ENCODE measurements at places on chromosomes 11 and 22.

- no peak overlapping the region for H3K4me3 ChIP-seq
- no peak for DNase-seq
- H3K27ac ChIP-seq, result no peak overlapping the region
- no peaks in the 10 kb centered on the region for H3K27me3 ChIP-seq
These were observed 7.4 kb upstream of the DGKZ start for GRCh38 chr11:46339816-46340215.

DNA sequence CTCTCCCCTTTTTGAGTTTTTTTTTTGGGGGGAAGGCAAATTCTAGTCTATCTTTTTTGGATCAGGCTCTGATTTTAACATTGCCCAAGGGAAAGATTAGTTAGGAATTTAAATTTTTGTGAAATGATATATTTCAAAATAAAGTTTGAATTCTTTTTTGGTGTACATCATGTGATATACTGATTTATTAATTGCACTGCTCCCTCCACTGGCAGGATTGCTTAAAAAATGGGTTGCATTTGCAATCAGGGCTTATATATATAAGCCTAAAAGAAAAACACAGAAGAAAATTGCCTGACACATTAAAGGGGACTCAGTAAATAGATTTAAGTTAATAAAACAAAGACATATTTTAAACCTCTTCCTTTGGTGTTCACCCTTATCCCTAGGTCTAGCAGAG, 1.2 kb downstream of the DYNC2H1 start:
- no peaks in the 10 kb centered on the region for H3K27me3 ChIP-seq
- no peaks in the 10 kb centered on the region for H3K4me1 ChIP-seq
- H3K27ac ChIP-seq, result no peak overlapping the region
- H3K4me3 ChIP-seq, result no peak overlapping the region

DNA sequence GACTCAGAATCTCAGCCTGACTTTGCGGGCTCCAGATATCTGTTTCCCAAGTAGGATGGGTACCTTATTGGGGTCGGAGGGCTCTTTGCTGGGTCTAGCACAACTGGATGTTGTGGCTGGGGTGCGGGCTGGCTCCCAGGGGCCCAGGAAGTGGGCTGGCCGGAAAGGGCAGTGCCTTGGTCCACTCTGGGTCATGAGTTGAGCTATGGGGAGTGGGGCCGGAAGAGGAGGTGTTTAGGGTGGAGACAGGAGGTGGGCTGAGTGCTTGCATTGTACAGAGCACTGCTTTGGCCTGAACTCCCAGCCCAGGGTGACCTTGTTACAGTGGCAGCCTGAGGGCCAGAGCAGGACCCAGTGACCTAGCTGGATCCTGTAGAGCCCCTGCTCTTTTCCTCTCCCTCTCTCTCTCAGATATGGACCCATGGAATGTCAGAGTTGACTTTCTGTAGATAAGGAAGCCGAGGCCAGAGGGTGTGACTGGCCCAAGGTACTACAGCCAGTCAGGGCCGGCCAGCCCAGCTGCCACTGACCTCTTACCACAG, 13.2 kb downstream of the PHLDB1 start:
- DNase-seq, result no peak
- H3K4me1 ChIP-seq, result peaks cover 4% of the 10 kb centered on the region
- H3K4me3 ChIP-seq, result no peak overlapping the region
- no peak overlapping the region for H3K27ac ChIP-seq
- H3K36me3 ChIP-seq, result no peaks in the 10 kb centered on the region
- peaks cover 4% of the 10 kb centered on the region for H3K27me3 ChIP-seq

GRCh38 chr11:117143871-117144476, at the start of gene PAFAH1B2:
Gene PAFAH1B2 (plus strand): TSS chr11:117144287. CDS start chr11:117152448, 8,161 bp downstream.
- H3K4me3 ChIP-seq, result peak within 1 kb of the TSS; percentile 69
- H3K4me1 ChIP-seq, result peaks cover 16% of the 10 kb centered on the region
- H3K27ac ChIP-seq, result peak within 1 kb of the TSS; percentile 74
- peaks cover 7% of the 10 kb centered on the region for H3K36me3 ChIP-seq
- H3K27me3 ChIP-seq, result no peaks in the 10 kb centered on the region
- peak; percentile 91 for DNase-seq

GRCh38 chr22:19645391-19645790, 68.9 kb upstream of the SEPTIN5 start:
- H3K36me3 ChIP-seq, result no peaks in the 10 kb centered on the region
- H3K4me1 ChIP-seq, result no peaks in the 10 kb centered on the region
- no peak overlapping the region for H3K4me3 ChIP-seq
- no peak overlapping the region for H3K27ac ChIP-seq
- DNase-seq, result no peak

GRCh38 chr11:9379041-9379440, 5.4 kb upstream of the IPO7 start:
- H3K27me3 ChIP-seq, result no peaks in the 10 kb centered on the region
- no peak overlapping the region for H3K27ac ChIP-seq
- DNase-seq, result no peak
- H3K4me3 ChIP-seq, result no peak overlapping the region
- H3K4me1 ChIP-seq, result no peaks in the 10 kb centered on the region

DNA sequence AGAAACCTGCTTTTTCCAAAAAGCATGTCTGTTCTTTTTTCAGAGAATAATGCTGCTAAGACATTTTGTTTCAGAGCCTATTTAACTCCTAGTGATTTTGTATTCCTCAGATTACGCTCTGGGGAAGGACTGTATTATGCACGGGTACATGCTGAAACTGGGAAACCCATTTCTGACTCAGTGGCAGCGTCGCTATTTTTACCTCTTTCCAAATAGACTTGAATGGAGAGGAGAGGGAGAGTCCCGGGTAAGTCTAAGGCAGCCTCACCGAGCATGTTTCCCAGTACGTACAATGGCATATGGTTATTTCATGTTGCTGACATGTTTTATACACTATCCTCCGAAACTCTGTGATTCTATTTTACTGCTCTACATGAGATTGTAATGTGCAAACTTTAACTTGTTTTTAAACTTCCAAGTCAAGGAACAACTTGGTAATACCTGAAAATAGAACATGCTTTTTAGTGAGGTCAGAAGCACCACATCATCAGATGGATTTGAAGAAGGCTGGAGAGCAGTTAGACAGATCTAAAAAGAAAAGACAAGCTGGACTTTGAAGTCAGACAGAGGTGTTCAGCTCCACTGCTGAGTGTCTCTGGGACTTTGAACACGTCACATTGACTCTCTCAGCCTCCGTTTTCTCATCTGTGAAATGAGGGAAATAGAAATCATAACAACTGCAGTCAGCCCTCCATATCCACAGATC, 23.7 kb upstream of the MYO18B start:
- no peak for DNase-seq
- no peak overlapping the region for H3K4me3 ChIP-seq
- H3K36me3 ChIP-seq, result no peaks in the 10 kb centered on the region
- no peaks in the 10 kb centered on the region for H3K27me3 ChIP-seq

GRCh38 chr22:39580006-39580441, 9.5 kb downstream of the CACNA1I start:
- DNase-seq, result no peak
- H3K27ac ChIP-seq, result no peak overlapping the region
- no peaks in the 10 kb centered on the region for H3K36me3 ChIP-seq
- no peaks in the 10 kb centered on the region for H3K27me3 ChIP-seq

- no peak overlapping the region for H3K27ac ChIP-seq
- no peaks in the 10 kb centered on the region for H3K4me1 ChIP-seq
- DNase-seq, result no peak
- H3K27me3 ChIP-seq, result no peaks in the 10 kb centered on the region
- no peak overlapping the region for H3K4me3 ChIP-seq
These were observed 20.6 kb downstream of the STARD10 start for GRCh38 chr11:72773291-72773690.

- peak; percentile 60 for DNase-seq
- no peaks in the 10 kb centered on the region for H3K27me3 ChIP-seq
- H3K27ac ChIP-seq, result peak within 1 kb of the TSS; percentile 83
These were observed at the start of gene SORL1 for GRCh38 chr11:121451986-121452608. Gene SORL1 (plus strand): TSS chr11:121452314. CDS start chr11:121452332, 18 bp downstream.

DNA sequence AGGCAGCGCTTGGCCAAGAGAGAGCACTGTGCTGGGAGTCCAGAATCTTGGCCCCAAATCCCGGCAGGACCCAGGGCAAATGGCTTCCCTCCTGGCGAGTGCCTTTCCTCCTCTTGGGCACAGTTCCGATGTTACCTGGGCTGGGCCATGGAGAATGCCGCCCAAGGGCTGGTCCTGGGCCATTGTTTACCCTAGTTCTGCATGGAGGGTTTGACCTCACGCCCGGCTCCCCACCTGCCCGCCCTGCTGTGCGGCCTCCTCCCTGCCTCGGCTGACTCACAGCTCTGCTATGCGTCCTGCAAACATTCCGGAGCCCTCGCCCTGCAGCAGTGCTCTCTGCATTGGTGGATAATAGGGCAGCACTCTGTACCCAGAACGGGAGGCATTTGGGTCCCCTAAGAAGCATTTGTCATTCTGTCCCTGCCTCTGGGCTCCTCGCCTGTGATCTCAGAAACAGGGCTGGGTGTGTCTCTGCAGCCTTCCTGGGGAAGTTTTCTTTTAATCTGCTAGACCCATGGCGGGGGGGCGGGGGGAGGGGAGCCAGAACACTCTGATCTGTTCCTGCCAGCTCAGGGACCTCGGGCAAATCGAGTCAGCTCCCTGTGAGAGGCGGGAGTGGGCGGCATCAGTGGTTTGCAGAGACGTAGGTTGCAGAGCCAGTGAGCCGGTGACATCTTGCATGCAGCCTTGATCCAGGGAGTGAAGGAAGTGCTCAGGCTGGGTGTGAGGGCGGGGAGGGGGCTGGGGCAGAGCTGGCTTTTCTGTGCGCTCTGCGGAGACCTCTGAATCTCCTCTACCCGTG, 32.9 kb upstream of the SMIM38 start:
- H3K4me1 ChIP-seq, result peaks cover 33% of the 10 kb centered on the region
- peak overlapping the region; percentile 44 for H3K4me3 ChIP-seq
- no peaks in the 10 kb centered on the region for H3K36me3 ChIP-seq
- peak overlapping the region; percentile 34 for H3K27ac ChIP-seq
- no peaks in the 10 kb centered on the region for H3K27me3 ChIP-seq

DNA sequence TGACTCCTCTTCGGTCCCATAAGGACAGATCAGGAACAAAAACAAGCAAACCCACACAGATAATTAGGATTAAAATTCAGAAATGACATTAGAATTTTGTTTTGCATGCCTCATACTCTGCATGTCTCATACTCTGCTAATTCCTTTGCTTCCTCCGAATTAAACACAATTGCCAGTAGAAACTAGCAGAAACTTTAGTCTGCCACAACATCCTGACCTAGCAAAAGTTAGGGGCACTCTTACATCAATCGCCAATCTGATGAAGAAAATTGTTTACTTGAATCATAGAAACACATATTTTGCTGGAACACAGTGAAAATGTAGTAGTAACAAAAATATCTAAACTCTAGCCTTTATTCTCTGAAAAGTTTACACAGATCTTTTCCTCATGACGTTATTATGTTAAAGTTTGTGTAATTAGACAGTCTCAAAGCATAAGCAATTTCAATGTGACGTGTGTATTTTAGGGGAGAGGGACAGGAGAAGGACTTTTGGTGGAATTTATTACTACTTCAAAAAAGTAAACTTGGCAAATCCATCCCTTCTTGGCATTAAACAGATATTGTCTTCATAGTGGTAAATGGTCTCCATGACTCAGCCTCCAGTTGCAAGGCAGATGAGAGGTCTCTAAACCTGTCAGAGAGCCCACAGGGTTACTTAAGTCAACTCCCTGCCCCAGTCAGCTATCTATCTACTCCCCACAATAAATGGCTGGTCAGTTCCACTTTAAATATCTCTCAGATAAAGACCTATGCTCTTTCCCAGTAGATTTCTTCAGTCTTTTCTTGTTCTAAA, 249.8 kb upstream of the UBASH3B start:
- H3K36me3 ChIP-seq, result no peaks in the 10 kb centered on the region
- H3K4me1 ChIP-seq, result no peaks in the 10 kb centered on the region
- no peak overlapping the region for H3K27ac ChIP-seq
- no peak overlapping the region for H3K4me3 ChIP-seq
- no peaks in the 10 kb centered on the region for H3K27me3 ChIP-seq
- no peak for DNase-seq

DNA sequence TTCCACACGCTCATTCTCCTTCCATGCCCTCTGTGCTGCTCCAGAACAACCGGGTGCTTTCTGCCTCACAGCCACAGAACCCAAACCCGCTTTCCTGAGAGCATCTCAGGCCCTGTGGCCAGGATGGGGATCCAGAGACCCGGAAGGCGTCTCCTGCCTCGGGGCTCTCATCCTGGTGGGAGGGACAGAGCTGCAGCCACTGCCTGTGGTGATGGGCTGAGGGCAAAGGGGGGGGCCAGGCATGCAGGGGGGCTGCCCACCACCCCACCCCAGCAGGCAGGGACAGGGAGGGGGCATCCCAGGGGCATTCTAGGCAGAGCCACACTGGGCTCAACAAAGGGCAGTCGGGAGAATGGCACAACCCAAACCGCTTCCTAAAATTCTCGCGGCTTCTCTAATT, 41.4 kb downstream of the CERK start:
- no peaks in the 10 kb centered on the region for H3K27me3 ChIP-seq
- H3K27ac ChIP-seq, result no peak overlapping the region
- H3K4me1 ChIP-seq, result no peaks in the 10 kb centered on the region
- DNase-seq, result no peak

- no peaks in the 10 kb centered on the region for H3K36me3 ChIP-seq
- no peak overlapping the region for H3K27ac ChIP-seq
- no peaks in the 10 kb centered on the region for H3K27me3 ChIP-seq
- no peak for DNase-seq
These were observed 94.9 kb downstream of the GRIK4 start for GRCh38 chr11:120606211-120607010.

GRCh38 chr11:132943706-132944568, 588.4 kb downstream of the OPCML start:
- no peaks in the 10 kb centered on the region for H3K27me3 ChIP-seq
- H3K4me3 ChIP-seq, result no peak overlapping the region

GRCh38 chr11:87466223-87466622, 428.5 kb downstream of the TMEM135 start:
- DNase-seq, result no peak
- H3K27ac ChIP-seq, result no peak overlapping the region
- H3K4me1 ChIP-seq, result no peaks in the 10 kb centered on the region
- H3K36me3 ChIP-seq, result no peaks in the 10 kb centered on the region
- H3K4me3 ChIP-seq, result no peak overlapping the region

DNA sequence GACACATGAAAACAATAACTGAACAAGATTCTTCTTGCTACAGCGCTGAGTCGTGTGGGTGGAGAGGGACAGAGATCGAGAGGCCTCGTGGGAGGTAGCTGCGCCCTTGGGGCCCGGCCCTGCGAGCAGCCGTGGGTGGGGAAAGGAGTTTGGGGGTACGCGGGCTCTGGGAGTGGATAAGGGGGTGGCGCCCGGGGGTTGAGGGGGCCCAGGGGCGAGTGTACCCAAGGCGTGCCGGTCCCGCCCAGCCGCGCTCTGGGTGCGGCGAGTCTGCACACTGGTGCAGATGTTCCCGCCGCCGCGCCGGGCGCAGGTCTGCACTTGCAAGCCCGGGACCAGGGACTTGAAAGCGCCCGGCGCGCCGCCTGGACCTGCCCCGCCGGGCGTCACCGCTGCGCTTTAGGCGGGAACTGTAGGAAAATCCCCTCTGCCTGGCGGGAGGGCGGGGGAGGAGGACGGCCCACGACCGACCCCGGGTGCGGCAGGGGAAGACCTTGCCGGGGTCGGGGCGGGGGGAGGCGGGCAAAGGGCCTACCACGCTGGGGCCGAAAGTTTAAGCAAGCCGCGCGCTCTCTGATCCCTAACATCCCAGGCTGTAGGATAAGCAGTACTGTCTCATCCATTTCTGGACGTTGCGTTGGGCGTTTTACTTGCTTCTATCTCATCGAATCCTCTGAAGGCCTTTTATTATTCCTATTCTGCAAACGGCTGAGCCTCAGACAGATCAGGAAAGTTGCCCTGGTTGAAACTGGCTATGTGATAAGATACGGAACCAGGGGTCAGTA, 1.4 kb upstream of the KREMEN1 start:
- peaks cover 30% of the 10 kb centered on the region for H3K27me3 ChIP-seq
- no peak overlapping the region for H3K27ac ChIP-seq
- H3K4me3 ChIP-seq, result peak overlapping the region; percentile 49
- no peaks in the 10 kb centered on the region for H3K36me3 ChIP-seq
- H3K4me1 ChIP-seq, result peaks cover 25% of the 10 kb centered on the region

Measured in effector memory CD4-positive, alpha-beta T cell (primary cell).